ENCODE measurements at places on chromosomes 3 and 15.

- no peak for DNase-seq
These were observed 21.6 kb downstream of the MFSD1 start for GRCh38 chr3:158823426-158823825.

GRCh38 chr15:22981051-22981840 is 1.1 kb upstream of the CYFIP1 start:
- DNase-seq: no peak

DNA sequence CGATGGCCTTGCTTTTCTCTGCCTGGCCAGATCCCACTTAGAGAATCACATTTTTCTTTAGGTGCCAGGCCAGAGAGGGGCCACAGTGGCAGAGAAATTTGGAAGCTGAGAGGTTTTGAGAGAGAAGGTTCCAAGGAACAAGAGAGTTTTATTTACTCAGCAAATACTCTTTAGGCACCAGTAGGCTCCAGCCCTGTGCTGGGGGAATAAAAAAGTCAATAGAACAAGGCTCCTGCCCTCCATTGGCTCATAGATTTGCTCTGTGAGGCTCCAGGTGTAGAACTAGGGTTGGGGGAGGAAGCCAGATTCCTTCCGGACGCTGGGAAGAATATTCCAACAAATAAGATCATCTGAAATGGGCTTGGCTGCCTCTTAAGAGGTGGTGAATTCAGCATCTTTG is 59.9 kb downstream of the ST8SIA2 start:
- no peak for DNase-seq

DNA sequence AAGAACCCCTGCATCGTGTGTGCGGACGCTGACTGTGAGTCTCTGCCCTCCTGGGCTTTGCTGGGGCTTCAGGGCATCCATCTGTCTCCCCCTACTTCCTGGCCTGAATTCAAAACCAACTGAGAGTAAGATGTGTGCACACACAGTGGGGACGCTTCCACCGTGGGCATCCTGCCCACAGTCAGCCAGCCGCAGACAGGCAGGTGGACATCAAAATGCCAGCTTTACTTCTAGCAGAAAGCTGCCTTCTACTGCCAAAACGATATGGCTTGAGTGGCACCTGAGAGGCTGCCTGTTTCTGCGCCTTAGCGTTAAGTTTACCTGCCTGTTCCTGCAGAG is 18.5 kb downstream of the ALDH1A3 start:
- DNase-seq: no peak

DNA sequence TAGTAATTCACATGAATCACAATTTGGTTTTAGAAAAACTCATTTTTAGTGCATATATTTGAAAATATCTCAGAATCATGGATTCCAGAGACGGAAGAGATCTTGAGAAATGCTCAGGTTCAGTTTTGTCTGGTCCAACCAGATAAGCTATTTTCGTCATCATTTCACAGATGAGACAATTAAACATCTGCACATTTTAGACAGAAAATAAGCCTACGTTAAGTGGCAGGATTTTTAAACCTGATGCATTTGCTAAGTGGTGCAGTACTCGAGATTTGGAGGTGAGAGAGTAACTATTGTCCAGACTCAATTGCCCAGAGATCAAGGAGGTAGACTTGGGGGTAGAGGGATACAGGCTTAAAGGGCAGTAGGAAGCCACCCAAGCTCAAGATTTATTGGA is 90.5 kb downstream of the CCNL1 start:
- no peak for DNase-seq

DNA sequence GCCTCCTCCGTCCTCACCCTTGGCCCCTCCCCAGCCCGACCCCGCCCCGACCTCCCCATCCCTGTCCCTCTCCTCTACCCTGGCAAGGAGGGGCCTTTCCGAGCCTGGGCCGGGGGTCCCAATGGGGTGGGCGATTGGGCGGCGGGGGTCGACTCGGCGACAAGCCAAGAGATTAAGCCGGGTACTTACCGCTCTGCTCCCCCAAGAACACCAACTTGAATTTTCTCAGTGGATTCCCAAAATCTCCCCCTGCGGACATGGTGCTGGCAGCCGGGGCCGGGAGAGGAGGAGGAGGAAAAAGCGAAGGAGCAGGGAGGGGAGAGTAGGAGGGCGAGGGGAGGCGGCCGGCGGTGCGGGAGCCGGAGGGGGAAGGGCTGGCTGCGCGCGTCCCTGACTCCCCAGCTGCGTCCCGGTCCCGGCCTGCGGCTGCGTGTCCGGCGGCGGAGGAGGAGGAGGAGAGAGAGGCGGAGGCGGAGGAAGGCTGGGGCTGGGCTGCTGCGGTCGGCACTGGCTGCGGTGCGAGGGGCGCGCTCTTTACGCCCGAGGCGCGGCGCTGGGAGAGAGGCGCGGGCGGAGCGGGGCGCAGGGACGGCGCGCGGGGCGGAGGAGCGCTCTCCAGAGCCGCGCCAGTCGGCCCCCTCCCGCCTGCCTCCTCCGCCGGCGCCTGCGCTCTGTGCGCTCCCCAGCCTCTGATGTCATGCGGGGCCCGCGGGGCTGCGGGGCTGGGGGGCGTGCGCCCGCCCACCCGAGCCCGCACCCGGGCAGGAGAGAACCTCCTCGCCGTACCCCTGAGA is at the start of gene RAB6B:
Gene RAB6B, minus strand, starts transcription at position 675 of the 794 bp plus-strand sequence. Its CDS starts 416 bp downstream, at position 259.
- DNase-seq: no peak

DNA sequence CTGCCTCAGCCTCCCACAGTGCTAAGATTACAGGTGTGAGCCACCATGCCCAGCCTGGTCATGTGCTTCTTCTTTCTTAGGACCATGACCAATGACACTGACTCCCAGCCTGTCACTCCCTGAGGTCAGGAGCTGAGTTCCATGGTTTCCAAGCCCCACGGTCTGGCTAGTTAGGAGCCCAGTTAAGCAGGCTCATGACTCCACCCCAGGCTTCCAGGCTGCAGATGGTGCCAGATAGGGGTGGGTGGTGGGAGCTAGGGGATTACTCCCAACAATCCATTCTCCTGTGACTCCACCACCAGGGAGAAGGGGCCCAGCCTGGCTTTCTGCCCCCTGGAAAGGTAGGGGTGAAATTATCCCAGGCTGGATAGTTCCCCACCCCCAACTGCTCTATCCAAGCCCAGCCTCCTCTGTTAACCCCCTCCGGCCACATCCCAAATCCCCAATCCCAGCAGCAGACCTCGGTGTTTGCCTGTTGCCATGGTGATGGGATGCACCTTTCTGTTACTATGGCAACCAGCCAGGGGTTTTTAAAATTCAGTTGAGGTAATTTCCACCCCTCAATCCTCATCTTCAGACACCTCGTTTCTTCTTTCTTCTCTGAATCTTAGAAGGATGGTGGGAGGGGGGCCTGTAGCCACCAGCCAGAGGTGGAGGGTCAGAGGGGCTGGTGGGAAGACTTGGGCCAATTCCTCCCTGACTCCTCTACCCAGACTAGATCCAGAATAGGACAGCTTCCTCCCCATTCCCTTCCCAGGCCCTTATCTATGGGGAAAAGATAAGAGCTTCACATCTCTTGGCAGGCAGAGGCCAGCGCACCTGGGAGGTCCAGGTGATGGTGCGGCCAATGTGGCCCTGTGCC is 22.5 kb upstream of the SEMA3F start:
- DNase-seq: no peak

- DNase-seq: no peak
These were observed 19.0 kb upstream of the C15orf61 start for GRCh38 chr15:67501836-67502461.

DNA sequence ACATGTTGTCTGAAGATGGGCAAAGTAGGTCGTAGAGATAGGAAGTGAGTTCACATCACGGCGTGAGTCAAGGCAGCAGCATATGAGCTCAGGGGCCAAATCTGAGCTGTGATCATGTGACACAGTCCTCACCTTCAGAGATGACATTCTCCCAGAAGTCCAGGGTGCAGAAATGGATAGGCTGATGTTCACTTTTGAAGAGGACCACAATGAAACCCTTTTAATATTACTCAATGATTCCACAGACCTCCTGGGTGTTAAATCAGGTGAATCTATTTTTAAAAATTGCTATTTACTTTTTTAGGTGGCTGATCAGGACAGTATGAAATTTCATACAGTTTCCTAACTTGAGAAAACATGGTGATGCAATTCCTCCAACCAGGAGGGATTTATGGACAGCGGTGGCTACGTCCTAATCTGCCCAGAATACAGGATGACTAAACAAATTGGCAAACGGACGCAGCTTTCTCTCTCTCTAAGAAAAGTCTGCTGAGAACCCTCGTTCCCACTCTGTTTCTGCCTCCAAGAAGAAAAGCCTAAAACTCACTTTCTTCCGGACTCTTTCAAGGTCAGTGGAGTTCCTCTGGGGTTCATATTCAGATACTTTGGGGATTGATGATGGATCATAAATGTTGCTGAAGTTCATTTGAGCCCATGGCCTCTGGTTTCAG is 34.4 kb downstream of the B3GNT5 start:
- DNase-seq: no peak

- no peak for DNase-seq
These were observed 244.5 kb downstream of the FGF12 start for GRCh38 chr3:192482809-192483208.

DNA sequence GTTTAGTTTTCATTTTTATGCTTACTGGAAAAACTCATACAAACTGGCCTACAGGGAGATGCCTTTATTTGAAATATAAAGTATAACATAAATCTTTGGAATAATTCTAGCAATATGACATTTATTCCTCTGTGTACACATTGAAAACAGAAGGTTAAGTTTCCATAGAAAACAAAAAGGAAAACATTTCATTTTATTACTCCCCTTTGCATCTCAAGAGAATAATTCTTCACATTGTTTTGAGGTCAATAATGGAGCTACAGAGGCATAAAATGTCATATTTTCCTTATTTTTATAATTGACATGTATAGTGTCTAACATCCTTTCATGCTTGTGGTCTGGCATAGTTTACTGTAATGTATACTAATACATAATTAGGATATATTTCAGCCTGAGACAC is 187.6 kb upstream of the AGTR1 start:
- DNase-seq: no peak

DNA sequence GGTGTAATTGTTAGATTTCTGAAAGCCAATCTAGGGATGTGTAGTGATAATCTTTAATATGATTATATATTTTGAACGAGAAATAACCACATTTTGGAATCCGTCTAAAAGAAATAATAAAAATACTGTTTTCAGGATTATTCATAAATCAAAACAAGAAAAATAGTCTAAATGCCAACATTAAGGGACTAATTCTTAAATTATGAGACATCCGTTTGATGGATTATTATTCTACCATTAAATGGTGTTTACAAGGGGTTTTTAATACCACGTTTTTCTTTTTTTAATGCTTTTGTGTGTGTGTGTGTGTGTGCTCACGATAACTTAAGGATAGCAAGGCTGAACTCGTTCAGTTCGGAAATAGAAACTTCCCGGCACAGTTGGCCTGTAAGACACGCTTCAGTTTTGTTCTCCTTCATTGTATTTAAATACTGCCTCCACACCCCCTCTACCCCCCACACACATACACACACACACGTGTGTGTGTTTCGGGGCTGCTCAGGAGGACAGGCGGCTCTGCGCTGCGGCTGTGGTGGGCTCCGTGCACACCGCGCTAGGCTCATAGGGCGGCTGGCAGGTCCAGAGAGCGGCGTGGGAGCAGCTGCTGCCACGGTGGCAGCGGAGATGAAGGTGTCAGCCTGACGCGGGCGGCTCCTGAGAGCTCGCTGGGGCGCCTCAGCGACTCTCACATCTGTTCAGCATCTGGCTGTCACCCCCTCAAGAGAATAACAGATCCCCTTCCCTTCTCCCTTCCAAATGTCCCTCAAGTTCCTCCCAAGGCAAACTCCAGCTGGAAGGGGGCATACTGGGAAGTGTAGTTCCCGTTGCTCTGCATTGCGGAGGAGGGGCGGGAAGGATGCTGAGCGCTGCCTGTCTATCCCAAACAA is 23.0 kb upstream of the ANP32A start:
- no peak for DNase-seq

- DNase-seq: no peak
These were observed 490.4 kb upstream of the CFAP20DC start for GRCh38 chr3:59540241-59540640.

DNA sequence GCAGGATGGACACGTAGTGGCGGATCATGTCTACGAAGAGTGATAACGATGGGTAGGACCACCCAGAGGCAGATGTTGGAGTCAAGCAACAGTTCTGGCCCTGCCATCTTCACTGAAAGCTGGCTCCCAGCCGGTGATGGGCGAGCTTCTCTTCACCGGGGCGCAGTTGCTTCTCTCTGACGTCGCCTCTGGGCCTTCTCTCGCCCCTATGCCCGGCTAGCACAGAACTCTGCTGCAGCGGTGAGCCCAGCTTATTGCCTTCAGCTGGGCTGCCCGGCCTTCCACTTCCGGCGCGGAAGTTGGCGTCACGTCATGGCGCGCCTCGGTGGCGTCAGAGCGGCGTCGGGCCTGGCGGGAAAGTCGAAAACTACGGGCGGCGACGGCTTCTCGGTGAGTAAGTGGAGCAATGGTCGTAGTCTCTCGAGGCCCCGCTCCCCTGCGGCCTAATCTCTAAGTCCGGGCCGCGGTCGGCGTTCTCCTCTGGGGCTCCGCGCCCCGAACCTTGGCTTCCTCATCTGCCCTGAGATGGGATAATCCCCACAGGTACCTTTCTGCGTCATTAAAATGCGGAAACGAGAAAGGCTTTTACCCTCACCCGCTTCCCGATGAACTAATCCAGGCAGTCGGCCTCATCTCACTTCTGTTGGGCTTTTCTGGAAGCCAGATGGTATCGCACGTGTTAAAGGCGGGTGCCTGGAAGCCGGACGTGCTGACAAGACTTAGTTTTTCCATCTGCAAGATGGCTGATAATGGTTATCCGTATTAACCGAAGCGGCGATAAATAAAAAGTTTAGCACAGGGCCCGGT is at the start of gene FANCD2:
Gene FANCD2, plus strand, starts transcription at position 354 of the 807 bp plus-strand sequence. CDS start 2,221 bp downstream, outside the sequence.
- DNase-seq: no peak

- DNase-seq: no peak
These were observed 223.9 kb downstream of the RYR3 start for GRCh38 chr15:33534642-33535041.

- DNase-seq: no peak
These were observed 35.0 kb downstream of the ST6GAL1 start for GRCh38 chr3:186965141-186965879.

GRCh38 chr15:34018021-34018645 is 20.9 kb downstream of the AVEN start:
- no peak for DNase-seq

DNA sequence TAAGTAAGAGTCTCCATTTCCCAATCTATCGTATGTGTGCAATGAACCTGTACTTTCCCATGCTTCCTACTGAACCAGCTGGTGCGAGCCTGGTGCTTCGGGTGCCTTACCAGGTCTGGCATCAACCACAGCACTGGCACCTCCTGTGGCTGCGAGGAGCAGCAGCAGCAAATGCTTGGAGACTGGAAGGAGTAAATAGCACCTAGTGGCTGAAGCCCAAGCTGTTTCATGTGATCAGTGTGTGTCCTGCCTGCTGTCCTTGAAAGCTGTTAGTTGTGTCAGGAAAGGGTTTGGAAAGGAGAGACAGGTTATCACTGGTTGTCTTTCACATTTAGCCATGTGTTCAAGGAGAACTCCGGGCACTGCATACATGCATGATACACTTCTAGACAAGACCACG is 31.8 kb downstream of the PCOLCE2 start:
- DNase-seq: no peak

- DNase-seq: no peak
These were observed 412 bp downstream of the SLC41A3 start for GRCh38 chr3:126083511-126083912.

GRCh38 chr15:59632714-59633113 is 21.1 kb downstream of the GCNT3 start:
- DNase-seq: no peak

- DNase-seq: no peak
These were observed 9.3 kb upstream of the ISLR2 start for GRCh38 chr15:74121039-74121438.
